IMR-90 (cell line): ENCODE measurements at places on chromosomes 2 and 18. TPM values are rescaled to one million over a fixed set of nuclear protein-coding genes. Genes with fewer than 3 reads are reported as not detected.

The MYO7B gene
- 0.18 and 0.28 TPM in 2 replicates for total RNA-seq

The CRYBA2 gene
- not detected in 2 replicates for total RNA-seq

The ABCB11 gene
- not detected in 2 replicates for total RNA-seq

The LRRC30 gene
- total RNA-seq: not detected in 2 replicates

The NEU2 gene
- total RNA-seq: not detected in 2 replicates

The CCDC68 gene
- 0.54 and 1.4 TPM in 2 replicates for total RNA-seq

The SCYGR4 gene
- not detected in 2 replicates for total RNA-seq

The MOGAT1 gene
- total RNA-seq: not detected in 2 replicates

The GCG gene
- total RNA-seq: not detected in 2 replicates

The AQP12B gene
- total RNA-seq: not detected in 2 replicates
